ENCODE measurements at places on chromosomes 16 and 17.

DNA sequence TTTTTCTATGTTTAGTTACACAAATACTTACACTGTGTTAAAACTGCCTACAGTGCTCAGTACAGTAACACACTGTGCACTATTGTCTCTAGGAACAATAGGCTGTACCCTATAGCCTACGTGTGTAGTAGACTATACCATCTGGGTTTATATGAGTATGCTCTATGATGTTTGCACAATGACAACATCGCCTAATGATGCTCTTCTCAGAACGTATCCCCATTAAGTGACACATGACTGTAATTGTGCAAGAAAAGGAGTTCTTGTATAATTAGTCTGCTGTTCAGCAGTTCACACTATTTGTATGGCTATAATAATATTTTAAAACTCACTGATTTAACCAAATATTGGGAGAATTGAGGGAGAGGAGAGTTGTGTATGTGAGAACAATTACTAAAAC lies 173.7 kb downstream of the TRIM37 start:
- no peak for DNase-seq

GRCh38 chr17:81471818-81472456 lies 40.7 kb downstream of the ACTG1 start:
- DNase-seq: peak; percentile 56

DNA sequence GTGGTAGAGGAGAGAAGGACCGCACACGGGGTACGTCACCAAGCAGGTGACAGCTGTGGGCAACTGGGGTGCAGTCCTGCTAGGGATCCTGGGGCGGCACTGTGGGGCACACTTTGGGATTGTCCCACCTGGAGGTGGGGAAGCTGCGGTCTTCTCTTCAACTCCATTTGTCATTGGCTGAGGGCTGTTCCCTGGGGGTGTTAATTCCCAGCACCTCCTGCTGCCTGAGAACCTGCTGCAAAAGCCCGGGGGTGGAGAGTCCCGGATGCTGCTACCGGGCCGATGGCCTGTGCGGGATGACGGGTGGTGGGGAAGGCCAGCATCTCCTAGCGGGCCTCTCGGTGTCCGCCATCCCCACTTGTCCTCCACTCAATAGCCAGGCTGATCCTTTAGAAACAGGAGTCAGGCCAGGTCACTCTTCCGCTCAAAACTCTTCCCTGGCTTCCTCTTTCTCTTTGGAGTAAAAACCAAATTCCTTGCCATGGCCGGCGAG lies 100.2 kb downstream of the CYLD start:
- no peak for DNase-seq

- DNase-seq: no peak
Observed at GRCh38 chr17:15512071-15512709, 44.8 kb upstream of the CDRT4 start.

DNA sequence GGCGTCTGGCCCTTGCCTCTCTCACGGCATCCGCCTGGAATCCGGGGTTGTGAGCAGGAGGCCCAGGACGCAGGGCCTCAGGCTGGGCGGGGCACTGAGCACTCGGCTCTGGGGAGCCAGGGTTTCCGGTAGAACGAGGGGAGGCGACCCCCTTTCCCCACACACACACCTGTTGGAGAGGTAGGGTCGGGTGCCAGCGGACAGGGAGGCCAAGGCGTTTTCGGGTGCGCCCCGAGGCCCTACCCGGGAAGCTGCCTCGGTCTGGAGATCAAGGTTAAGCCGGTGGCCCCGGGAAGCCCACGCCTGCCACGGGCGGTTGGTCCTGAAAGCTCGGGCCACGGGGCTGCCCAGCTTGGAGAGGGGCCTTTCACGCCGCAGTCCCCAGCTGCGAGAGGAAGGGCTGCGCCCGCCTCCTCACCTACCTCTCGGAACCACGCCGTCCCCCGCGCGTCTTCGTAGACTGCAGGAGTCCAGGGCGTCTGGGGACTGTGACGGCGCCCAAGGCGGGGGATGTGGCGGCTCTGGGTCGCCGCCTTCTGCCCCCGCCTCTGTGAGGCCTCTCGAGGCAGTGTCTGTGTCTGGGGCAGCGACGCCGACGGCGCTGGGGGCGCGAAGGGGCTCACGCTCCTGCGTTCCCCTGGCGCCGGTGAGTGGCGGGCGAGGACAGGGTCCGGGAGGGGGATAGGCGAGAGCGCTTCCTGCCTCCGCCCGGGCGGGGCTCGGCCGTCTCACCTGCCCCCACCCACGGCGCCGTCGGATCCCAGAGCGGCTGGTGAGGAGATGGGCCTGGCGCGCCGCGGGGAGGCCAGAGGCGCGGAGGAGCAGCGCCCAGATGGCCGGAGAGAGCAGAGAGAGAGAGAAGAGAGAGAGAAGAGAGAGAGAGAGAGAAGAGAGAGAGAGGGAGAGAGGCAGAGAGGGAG lies 20.3 kb upstream of the HOXB9 start:
- DNase-seq: no peak

- peak; percentile 43 for DNase-seq
Observed at GRCh38 chr16:69286941-69287713, 24.0 kb upstream of the VPS4A start.
